NCI-H226 (cell line): ENCODE measurements at places on chromosomes 6 and 20.
A peak's percentile ranks its signal among the peaks of the same experiment; 100 is the strongest.

DNA sequence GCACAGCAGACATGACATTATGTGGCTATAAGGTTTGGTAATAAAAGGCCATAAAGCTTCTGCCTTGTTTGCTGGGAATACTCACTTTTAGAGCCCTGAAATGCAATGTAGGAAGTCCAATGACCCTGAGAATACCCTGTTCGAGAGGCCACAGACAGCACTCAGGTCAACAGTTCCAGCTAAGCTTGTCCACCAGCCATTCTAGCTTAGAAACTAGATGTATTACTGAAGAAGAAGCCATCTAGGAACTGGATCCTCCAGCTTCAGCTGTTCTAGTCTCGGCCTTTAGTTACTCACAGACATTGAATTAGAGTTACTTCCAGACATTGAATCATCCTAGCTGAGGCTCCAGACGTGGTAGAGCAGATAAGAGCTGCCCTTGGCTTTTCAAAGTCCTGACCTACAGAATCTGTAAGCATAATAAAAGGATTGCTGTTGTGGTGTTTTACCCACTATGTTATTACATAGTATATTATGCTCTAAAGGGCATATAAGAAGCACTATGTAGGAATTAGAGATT is 84.9 kb downstream of the MMS22L start:
- DNase-seq: peak; percentile 37

DNA sequence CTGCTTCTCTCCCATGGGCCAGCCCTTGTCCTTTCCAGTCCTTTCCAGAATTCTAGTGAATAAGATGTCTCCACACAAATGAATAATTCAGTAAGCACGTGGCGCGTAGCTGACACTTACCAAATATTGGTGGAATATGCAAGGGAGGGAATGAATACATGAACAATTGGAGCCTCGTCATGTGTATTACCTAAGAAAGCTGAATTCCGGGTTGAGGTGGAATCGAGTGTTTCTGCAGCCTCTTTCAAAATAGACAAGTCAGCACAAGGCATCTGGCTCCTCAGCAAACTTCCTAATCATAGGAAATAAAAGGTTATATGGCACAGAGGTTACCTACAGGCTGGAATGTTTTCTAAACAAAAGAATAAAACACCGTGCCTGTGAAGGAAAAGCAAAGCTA is 47.0 kb upstream of the NT5E start:
- no peak for DNase-seq

- no peak for DNase-seq
These were observed 38.7 kb downstream of the SYNE1 start for GRCh38 chr6:152598421-152598820.

- peak; percentile 74 for DNase-seq
These were observed 4.5 kb upstream of the ALDH8A1 start for GRCh38 chr6:134954272-134955000.

DNA sequence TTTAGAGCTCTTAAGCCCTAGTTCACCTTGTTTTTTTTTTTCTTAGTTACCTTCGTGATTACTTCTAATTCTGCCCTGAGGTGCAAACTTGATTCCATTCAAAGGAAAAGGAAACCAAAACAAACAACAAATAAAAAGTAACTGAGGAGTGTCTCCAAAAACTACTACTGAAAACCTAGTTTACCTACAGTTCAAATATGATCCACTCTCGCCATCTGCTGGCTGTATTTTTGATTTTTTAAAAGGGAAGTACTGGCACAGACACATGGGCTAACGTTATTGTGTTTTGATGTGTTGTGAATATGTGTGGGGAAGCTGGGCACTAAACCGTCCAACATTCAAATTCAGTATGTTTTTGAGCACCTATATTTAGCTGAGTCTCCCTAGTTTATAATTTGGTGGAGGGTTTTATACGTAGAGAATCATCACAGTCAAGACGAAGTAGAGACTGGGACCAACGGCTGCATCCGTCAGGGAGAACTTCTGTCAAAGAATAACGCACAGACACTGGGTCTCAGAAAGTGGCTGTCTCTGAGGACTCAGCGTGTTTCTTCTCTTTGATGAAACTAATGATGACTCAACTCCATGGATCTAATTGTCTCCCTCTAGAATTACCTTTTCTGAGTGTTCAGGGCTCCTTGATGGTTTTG is 373.5 kb upstream of the BTBD3 start:
- DNase-seq: peak; percentile 22

- no peak for DNase-seq
These were observed 73.9 kb downstream of the PLG start for GRCh38 chr6:160775792-160776580.
